ENCODE measurements at places on chromosomes 11 and 22.

GRCh38 chr11:62322524-62322923 lies 14.7 kb upstream of the ASRGL1 start:
- no peak for DNase-seq

DNA sequence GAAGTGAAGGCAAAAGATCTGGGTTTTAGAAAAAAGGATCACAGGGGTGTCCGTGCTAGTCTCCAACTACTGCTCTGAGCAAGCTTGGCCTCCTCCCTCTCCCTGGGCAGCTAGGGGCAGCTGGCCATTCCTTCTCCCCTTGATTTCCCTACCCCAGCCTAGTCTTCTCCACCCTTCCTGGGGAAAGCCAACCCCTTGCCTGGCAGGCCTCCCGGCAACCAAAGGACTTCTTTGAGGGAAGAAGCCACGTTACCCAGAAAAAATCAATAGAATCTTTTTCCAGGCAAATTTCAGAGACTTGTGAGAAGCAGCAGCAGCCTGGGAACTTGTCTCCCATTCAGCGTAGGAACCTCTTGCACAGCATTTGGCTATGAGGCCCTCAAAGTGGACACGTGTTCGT lies 91.5 kb downstream of the MIAT start:
- no peak for DNase-seq

DNA sequence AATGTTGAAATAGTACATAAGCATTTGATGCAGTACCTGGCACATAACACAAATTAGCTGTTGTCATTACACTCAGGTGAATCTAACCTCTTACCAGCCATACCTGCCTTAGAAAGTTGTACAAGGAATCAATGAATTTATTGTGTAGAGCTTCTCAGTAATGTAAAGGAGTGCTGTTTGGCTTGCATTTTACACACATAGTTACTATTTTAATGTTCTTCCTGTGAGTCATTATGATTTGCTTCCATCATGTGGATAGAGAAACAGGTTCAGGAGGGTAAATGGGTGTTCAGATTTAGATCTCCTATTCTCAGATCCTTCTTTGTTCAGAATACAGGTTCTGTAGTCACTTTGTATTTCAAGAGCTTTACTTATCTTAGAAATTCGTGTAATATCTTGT lies 27.6 kb upstream of the RCE1 start:
- DNase-seq: no peak

DNA sequence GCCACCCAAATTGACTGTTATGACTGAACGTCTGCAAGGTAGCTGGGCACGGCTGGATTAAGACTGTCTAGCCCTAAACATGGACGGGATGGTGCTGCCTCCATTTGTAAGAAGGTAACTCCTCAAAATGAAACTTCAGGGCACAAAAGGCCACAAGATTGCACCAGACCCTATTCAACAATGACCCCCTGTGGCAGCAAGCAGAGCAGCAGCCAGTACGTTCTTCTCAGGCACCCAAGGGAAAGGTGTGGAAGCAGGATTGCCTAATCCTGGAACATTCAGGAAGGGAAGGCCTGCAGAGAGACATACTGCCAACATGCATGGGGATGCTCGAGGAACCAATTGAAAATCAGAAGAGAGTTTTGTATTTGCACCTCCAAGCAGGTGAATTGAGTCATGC lies 4.5 kb upstream of the TBX10 start:
- no peak for DNase-seq

GRCh38 chr22:25710501-25710900 lies 31.5 kb upstream of the MYO18B start:
- no peak for DNase-seq

GRCh38 chr22:29306835-29307595 lies 565 bp downstream of the GAS2L1 start:
- peak; percentile 20 for DNase-seq

DNA sequence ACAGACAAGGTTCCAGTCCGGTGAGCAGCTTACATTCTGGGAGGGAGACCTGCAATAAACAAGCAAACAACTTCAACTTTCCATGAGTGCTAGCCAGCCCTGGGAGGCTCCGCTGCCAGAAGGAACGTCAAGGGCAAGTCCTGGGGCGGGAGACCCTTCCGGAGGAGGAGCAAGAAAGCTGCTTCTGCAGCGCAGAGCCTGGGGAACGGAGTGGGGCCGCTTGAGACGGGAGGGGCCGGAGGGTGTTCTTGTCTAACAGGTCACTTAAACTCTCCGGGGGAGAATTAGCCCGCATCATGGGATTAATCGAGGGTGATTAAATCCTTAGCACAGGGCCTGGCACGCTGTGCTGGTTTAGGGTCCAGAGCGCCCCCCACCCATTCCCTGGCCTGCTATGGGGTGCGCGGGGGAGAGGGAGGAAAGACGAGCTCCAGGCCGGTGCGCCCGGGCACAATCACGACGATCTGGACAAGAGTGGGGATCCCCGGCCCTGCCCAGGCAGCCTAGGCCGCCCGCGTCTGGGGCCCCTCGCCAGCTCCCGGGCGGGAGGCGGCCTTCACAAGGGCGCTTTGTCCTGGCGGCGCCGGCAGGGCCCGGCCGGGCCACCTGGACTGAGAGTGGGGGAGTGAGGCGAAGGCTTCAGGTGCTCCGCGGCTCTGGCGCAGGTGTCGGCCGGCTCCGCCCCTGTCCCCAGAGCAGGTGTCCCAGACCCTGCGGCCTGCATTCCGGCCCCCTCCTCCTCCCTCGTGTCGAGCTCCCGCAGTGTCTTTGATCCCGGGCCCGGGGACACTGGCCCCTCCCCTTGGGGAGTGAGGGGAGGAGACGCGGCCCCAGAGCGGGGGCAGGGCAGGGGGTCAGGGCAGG lies 663 bp upstream of the LARGE2 start:
- peak; percentile 17 for DNase-seq

DNA sequence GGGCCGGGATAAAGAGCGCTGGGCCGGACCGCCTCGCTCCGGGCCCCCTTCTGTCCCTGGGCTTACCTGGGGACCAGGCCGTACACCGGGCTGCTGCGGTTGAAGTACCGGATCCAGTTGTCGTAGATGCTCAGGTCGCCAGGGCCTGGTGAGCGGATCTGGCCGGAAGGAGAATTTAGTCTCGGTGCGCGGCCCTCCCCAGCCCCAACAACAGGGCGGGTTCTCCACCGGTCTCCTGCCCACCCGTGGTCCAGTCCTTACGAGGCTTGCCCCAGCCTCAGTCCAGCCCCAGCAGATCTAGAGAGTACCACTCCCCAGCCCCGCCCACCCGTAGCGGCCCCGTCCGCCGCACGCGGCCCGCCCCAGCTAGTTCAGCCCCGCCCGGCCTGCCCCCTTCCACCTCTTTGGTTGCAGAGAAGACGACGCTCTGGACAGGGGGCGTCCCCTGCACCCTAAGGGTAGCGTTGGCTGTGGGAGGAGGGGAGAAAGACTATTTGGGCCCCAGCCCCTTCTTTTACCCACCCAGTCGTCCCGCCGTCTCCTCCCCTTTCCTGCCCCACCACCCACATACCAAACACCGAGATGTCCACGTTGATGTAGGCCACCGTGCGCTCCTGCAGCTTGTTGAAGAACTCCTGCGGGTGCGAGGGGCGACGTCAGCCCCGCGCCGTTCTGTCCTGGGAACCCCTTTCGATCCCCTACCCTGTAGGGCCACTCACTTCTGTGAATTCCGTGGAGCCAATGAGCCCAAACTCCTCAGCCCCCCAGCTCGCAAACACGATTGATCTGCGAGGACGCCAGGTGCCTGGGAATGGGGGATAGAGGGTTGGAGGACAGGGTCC lies 6.8 kb downstream of the SAC3D1 start:
- peak; percentile 6 for DNase-seq

DNA sequence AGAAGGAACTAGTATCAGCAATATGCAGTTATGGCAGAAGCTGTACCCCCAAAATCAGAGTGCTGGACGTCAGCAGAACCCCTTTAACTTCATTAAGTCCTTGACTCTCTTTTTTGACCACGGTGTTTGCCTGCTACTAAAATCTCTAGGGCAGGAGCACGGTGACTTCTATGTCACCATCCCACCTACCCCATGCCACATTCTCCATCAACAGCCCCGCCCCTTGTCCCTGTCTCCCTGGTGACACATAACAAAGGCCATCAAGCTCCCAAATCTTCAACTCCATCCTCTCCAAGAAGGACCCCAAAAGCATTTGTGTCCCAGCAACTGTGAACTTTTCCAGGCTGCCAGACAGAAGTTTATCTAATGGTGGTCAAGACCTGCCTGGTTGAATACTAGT lies 894 bp downstream of the ADA2 start:
- peak; percentile 7 for DNase-seq

DNA sequence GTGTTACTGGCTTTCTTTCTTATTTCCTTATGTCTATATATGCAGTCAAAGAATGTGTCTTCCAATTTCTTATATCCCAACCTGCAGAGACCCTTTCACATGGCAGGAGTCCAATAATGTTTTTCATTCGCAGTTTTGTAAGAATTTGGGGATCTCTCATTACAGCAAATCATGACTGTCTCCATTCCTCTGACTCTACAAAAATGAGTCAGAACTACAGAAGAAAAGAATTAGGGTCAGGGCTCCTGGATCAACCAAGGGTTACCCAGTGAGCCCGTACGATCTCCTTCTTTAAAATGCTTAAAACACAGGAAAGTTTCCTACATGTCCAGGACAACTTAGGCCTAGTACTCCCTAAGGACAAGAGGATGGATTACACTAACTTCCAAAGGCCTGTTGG lies 42.2 kb downstream of the RPUSD4 start:
- DNase-seq: no peak

- no peak for DNase-seq
Measured at GRCh38 chr11:2709429-2709828, 9.6 kb upstream of the KCNQ1OT1 start.

DNA sequence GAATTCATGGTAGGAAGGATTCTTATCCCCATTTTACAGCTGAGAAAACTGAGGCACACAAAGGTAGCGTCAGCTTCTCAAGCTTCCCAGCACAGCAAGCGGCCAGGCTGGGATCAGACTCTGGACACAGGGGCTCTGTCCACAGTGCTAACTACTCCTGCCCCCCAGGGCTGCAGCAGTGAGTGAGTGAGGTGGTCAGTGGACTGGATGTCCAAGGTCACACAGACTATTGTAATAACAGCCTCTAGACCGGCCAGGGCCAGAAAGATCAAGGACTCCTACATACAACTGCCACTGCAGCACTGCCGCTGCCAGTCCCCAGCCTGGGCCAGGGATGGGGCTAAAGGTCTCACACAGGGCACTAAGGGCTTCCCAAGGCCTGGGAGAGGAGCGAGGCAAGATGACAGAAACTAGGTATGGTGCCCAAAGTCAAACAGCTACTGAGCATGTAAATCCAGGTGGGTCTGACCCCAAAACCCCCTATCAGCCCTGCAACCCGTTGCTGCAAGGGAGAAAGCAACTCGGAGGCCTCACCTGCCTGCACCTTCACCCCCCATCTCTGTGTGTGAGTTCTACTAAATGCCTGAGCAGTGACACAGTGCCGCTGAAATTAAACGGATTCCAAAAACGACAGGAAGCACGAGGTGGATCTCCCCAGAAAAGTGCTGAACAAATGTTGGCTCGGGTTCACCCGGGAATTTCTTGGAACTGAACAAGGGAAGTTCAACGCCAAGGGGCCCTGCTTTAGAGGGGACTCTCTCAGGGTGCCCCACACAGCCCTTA lies 161.8 kb upstream of the GRK3 start:
- DNase-seq: no peak

GRCh38 chr22:40525250-40525884 lies 111.2 kb downstream of the MRTFA start:
- peak; percentile 72 for DNase-seq

- DNase-seq: no peak
Measured at GRCh38 chr22:19514831-19515565, 9.2 kb downstream of the CLDN5 start.

- DNase-seq: no peak
Measured at GRCh38 chr22:48894064-48894671, 933.5 kb downstream of the BRD1 start.

- no peak for DNase-seq
Measured at GRCh38 chr11:57301711-57302423, 22.9 kb downstream of the TNKS1BP1 start.

DNA sequence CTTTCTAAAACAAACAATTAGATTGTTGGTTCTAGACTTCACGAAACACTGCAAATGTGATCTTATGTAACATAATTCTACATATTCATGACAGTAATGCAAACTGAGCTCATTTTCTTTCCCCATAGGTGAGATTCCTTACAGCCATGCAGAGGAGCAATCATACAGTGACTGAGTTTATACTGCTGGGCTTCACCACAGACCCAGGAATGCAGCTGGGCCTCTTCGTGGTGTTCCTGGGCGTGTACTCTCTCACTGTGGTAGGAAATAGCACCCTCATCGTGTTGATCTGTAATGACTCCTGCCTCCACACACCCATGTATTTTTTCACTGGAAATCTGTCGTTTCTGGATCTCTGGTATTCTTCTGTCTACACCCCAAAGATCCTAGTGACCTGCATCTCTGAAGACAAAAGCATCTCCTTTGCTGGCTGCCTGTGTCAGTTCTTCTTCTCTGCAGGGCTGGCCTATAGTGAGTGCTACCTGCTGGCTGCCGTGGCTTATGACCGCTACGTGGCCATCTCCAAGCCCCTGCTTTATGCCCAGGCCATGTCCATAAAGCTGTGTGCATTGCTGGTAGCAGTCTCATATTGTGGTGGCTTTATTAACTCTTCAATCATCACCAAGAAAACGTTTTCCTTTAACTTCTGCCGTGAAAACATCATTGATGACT lies 1.5 kb downstream of the OR9G1 start:
- DNase-seq: no peak

Data from CD4-positive, alpha-beta T cell treated with Interleukin-1 beta for 1 hour (primary cell).